ENCODE measurements at places on chromosomes 7 and 10.

DNA sequence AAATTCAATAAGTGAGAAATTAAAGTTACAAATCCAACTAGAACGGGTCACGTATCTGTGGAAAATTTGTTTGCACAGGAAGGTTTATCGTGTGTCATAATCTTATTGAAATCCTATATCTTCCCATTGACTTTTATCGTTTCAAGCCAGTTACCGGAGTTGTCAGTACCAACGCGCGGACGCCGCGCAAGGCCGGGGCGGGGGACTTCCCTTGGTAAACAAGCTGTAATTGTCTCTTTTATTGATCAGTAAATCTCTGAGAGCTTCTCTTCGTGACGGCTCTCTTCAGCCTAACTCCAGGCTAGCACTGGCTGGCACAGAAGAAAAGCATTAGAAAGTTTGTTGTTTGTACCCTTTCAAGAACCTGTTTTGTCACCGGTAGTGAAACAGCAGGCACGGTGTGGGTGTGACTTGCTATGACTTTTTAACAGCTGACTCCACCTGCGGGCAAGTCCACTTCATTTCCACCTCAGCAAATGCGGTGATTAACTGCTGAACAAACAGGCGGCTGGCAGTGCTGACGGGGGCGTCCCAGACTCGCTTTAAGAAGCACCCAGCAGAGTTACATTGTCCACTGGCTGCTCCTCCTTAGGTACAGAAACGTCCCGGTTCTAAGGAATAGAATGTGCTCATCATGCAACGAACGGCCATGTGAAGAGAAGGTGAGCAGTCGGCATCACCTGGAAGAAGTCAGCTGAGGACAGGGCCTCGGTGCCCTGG, 215.8 kb downstream of the MAD1L1 start:
- DNase-seq = no peak

- no peak for DNase-seq
Measured at GRCh38 chr7:117009705-117010361, 56.5 kb downstream of the ST7 start.

DNA sequence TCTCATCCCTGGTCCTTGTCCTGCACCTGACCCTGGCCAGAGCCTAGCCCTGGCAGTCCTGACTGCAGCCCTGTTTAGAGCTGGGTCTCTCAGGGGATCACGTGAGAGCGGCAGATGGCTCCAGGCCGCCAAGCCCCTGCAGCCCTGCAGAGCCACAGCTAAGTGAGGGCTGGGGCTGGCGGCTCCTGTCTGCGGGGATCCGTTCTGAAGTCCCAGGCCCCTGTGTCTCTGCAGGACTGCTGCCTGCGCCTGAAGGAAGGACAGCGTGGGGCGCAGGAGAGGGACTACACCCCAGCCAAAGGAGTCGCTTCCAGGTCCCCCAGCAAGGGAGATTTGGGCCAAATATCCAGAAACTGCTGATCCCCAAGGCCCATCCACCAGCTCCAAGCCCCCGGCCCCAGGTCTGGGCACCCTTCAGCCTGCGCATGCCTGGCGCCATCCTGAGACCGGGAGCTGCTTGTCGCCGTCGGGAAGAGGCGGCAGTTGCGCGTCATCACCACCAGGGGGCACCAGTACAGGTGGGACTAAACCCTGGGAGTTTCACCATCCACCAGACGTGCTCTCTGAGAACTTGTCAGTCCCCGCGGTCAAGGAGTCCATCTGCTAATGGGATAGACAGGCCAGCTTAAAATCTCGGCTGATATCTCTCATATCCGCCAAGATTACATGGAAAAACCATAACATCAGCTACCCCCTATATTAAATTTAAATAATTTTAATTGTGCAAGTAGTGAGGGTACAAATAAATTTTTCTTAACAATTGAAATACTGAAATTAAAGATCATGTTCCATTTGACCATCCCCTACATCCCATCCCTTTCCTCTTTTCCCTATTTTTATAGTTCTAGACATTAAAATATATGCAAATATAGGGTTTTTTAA, 25.1 kb upstream of the GHRHR start:
- DNase-seq = no peak

- no peak for DNase-seq
Measured at GRCh38 chr7:98628418-98628817, 11.3 kb downstream of the NPTX2 start.

DNA sequence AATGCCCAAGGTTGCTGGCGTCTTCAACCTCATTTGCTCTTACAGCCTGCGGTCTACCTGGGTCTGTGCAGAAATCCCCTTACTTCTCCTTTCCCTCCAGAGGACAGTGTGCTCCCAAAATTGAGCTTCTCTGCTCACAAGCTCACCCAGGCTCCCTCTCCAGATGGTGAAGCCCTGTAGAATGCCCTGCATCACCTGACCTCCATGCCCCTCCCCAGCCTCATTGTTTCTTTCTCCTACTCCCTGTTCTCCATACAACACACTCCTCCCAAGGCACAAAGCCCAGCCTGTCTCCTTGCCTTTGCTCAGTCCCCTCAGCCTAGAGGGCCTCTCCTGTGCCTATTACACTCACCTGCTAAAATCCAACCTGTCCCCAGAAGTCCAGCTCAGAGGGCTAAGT, 3.5 kb downstream of the CRHR2 start:
- no peak for DNase-seq

DNA sequence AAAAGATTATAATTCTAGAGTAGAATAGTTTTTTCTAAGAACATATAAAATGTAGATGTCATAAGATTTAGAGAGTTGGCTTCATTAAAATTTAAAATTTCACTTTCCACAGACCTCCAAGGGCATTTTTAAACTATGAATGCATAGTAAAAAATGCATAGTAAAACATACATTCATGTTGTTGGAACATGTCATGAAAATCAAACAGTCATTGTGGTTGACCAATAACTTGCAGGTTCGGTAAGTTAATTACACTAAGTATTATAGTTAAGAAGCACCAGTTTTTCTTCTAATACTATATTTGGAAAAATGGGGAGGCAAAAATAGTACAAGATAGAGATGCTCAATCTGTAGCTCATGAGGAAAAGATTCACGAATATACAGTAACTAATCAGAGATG, 61.5 kb upstream of the MACROH2A2 start:
- DNase-seq = no peak

- no peak for DNase-seq
Measured at GRCh38 chr7:134016223-134016941, 110.8 kb upstream of the LRGUK start.

DNA sequence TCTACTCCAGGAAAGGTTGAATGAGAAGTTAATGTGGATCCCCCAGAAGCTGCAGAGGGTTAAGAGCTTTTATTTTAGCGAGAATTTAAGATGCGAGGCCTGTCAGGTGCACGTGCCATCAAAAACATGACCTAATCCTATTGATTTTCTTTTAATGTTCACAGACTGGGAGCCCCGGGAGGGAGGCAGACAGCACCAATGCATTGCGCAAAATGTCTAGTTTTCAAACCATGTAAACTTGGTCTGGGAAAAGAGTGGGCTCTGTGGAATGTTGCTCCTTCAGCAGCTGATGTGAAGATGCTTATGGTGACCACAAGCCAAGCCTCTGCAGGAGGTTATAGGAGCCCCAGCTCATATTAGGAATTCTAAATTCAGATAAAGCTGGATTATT, 172.0 kb upstream of the ITGB1 start:
- no peak for DNase-seq

DNA sequence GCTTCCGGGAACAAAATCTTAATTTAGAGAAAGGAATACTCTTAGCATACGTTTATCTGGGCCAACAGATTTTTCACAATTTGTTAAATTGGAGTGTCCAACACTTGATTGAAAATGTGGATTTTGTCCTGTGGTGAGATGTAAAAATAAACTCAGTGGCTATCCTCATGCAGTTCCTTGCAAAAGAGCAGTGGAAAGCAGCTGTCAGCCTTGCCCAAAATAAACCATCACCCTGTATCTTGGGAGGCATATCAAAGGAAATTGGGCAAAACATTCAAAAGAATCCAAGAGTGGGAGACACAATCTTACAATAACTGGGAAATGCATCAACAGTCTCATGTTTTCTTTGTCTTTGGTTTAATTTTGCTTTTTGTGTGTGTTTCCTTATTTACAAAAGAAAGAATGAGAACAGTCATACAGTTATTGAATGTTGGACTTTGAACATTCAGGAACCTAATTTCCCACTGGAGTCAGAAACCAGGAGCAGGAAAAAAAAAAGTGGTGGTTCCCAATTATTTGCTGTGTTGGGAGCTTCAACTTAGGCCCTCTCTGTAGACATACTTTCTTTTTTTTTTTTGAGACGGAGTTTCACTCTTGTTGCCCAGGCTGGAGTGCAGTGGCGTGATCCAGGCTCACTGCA, 44.4 kb upstream of the DGKI start:
- DNase-seq = no peak

GRCh38 chr10:133022776-133023100, 65.0 kb upstream of the ADGRA1 start:
- DNase-seq = no peak

GRCh38 chr10:24908793-24909423, 43.5 kb downstream of the PRTFDC1 start:
- DNase-seq = no peak

DNA sequence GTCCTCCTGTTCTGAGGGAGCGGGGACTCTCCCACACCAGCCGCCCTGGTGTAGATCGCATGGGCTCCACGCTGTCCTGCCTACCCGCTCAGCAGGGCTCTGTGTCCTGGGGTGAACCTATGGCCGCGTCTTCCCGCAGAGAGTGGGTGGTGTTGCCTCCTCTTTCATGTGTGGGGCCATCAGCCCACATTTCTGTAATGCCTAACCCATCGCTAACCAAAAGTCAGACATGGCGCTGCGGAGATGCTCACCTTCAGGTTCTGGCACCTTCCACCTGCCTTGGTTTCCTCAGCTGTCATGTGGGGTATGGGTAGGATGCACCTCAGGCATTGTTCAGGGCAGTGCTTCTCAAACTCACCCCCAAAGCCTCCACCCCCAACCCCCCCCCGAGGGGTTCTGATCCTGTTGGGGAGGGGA, 50.5 kb upstream of the CAMK2B start:
- no peak for DNase-seq

GRCh38 chr10:86729677-86730076, 26.7 kb upstream of the BMPR1A start:
- DNase-seq = no peak

DNA sequence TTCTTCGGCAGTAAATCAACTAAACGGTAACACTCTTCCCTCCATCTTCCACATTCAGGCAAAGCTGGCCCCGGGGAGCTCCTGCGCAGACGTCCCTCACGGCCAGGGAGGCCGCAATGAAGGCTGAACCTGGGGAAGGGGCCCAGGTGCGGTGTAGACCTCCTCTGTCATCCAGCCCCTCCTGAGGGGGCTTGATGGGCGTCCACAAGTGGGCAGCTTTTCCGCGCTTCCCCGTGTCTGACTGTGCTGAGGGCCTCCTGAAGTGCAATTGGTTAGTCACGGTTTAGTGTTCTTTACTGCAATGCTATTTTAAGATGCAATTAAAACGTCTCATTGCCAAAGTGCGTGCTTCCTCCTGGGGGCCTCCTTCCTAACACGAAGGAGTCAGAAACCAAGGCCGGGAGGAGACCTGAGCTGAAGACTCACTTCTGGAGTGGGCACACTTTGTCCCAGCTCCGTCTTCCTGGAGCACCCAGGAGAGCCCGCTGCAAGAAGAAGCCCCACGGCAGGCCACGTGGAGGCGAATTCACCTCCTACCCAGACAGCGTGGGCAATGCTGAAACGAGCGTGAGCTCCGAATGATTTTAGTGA, 173.3 kb downstream of the ELFN1 start:
- peak; percentile 47 for DNase-seq
